ENCODE measurements at places on chromosomes 2 and 18.

DNA sequence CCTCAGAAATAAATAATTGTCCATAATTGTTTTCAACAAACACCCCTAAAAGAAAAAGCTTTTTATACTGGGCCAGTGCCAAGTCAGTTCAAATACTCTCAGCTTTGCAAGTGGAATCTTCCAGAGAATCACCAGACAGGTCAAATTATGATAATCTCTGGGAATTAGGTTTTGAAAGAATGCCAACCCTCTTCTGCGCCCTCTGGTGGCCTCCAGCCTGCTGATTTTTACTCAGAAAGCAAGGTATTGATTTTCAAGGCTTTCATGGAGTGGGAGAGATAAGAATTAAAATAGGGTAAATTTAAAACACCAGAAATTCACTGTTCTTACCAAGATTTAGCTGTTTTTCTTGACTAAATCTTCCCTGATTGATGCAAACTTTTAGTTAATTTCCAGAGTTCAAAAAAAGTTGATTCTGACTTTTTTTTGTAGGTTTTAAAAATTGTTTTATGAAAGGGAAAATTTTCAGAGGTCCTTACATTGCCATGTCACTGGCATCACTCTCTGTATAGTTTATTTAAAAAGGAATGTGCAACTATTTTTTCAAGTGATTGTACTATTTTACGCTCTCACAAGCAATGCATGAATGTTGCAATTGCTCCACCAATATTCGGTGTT is 282.9 kb upstream of the TNP1 start:
- DNase-seq: no peak

DNA sequence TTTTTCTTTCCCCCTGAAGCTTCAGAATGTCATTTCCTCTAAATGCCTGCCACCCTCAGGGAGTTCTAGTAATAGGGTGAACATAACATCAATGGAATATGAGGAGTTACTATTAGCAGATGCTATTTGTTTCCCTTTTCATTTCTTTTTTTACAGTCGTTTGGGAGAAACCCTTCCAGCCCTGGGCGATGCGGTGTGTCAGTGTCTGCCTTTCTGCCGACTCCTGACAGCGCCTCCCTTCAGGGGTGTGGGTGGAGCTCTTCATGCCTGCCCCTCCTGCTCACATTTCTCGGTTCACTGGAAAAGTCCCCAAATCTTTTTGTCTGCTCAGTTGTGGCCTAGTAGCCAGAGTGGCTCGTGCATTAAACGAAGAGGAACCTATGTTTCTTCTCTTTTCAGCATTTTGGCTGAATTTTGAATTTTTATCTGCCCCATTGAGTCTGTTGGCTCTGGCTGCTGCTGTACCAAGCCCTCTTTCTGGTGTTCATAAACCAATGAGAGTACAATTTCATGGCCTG is 72.3 kb downstream of the FMNL2 start:
- DNase-seq: no peak

DNA sequence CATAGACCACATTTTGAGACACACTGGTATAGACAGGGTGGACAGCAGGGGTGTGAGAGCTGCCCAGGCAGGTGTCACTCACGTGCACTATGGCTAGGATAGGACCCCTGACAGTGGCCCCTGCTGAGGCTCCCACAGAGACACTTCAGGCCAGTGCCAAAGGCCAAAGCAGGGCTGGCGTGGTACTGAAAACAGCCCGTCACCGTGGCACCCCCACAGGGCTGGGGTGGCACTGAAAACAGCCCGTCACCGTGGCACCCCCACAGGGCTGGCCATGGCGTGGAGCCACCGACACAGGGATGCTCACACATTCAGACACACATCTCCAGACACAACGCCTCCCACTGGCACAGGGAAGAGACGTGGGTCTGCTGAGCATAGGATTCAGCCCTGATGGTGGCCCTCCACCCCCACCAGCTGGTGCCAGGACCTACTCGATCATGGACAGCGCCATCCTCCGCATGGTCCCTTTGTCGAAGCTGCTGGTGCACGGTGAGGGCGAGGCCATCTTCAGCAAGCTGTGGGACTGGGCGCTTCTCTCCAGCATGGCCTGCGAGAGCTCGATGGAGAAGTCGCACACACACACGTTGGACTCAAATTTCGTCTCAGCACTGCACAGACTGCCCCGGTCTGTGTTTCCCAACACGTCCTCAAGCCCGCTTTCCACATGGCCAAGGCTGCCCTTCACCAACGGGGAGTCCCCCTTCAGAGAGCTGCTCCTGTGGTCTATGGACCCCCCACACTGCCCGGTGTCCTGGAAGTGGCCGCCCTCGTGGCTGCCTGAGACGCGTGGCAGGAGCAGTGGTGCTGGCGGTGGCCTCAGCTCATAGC is 34.1 kb downstream of the ANKMY1 start:
- no peak for DNase-seq

DNA sequence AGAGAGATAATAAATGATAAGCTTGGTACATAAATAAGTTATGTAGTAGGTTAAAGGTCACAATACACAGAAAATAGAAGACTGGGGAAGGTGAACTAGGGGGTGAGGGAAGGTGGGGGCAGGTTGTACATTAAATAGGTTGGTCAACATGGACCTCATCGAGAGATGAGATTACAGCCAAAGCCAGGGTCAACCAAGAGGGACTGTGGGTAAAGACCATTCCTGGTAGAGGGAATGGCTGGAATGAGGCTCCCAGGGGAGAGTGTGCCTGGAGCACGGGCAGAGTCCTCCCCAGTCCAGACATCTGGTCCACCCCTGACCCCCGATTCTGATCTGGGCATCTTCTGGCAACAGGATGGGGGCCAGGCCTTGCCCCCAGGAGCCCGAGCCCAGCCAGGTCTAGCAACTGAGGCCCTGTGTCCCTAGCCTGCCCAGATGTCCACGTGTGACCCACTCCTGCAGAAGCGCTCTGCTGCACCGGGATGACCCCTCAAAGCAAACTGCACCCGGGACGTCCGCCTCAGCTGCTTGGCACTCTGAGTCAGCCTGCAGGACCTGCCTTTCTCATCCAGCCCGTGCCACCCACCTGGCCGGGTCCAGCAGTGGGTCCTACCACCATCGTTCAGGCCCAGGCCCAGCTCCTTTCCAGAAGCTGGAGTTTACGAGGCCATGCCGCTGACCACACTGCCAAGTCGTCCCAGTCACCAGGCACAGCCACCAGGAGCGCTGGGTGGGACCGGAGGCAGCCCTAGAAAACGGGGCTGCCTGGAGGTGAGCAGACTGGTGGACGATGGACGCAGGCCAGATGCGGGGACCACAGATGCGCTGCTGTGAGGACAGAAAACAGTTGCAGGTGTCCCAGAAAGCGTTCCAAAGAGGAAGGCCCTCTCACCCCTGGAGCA is 56.2 kb upstream of the ID2 start:
- no peak for DNase-seq

DNA sequence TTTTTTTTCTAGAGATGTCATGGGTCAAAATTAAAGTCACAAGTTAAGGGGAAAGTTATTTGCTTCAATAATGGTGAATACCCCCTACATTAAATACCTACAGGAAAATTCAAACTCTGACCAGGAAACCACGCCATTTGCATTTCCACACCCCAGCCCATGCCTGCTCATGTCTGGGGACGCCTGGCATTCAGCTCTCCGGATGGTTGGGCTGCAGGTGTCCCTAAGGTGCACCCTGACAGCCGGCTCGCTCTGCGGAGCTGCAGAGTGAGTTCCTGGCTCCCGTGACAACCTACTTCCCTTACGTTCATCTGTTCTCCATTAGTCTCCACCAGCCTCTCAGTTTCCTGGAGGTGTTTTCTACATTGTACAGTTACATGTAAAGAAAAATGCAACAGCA is 122.7 kb upstream of the RIOK3 start:
- no peak for DNase-seq

- no peak for DNase-seq
These were observed 60.2 kb downstream of the MYT1L start for GRCh38 chr2:2270808-2271415.

GRCh38 chr2:95326433-95327140 is 29.4 kb downstream of the KCNIP3 start:
- DNase-seq: no peak

- DNase-seq: no peak
These were observed 166.1 kb downstream of the ANKRD30B start for GRCh38 chr18:14914121-14914520.

- DNase-seq: no peak
These were observed 27.1 kb downstream of the SH2D6 start for GRCh38 chr2:85445316-85446295.

DNA sequence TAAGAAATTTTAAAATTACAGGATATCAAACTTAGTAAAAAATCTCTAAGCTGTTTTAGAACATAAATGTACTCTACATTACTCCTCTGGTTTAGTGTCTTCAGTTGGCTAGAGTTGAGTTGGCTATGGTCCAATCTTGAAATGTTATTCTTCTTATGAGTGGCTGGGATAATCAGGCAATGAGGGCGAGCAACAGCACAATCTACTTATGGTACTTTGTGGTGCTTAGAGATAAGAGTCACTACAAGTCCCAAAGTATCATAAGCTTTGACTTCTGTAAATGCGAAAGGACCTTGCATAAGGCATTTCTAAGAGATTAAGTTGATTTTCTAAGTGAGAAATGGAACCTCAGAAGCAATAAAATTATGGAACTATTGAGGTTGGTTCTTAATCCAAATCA is 361.7 kb downstream of the GPD2 start:
- no peak for DNase-seq

- no peak for DNase-seq
These were observed 9.1 kb upstream of the LYPD6B start for GRCh38 chr2:149029307-149029965.

GRCh38 chr18:76263046-76264005 is 231.7 kb downstream of the ZNF516 start:
- DNase-seq: no peak

DNA sequence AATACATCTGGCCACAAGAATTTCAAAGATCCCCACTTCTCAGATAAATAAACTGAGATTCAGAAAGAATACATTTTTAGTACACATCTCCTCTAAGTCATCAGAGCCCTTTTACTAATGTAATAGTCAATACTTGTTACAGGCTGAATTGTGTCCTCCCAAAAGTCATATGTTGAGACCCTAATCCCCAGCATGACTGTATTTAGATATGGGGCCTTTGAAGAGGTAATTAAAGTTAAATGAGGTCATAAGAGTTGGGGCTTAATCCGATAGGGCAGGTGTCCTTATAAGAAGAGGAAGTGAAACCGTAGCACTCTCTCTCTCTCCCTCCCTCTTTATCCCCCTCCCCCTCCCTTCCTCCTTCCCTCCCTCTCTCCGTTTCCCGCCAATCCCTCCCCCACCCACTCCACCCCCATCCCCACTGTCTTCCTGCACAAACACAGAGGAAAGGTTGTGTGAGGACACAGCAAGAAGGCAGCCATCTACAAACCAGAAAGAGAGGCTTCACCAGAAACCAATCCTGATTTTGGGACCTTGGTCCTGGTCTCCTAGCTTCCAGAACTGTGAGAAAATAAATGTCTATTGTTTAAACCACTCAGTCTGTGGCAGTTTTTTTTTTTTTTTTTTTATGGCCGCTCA is 66.6 kb upstream of the ZNF397 start:
- DNase-seq: no peak

- no peak for DNase-seq
These were observed 12.6 kb downstream of the NT5DC4 start for GRCh38 chr2:112733456-112733855.

DNA sequence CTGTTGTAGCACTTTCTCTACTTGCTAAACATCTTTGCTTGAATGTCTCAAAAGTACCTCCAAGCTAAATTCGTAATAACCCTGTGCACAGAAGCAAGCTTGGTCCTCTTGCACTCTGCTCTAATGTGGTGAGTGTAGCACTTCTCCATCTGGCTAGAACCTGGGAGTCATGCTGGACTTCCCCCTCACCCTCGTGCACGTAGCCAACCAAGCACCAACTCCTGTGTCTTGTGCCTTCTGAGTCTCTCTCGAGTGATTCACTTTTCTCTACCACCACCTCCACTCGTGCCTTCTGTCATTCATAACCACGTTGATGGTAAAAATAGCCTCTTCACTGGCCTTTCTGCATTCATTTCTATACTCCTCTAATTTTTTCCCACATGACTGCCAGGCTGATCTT is 91.9 kb upstream of the KCNE4 start:
- no peak for DNase-seq

DNA sequence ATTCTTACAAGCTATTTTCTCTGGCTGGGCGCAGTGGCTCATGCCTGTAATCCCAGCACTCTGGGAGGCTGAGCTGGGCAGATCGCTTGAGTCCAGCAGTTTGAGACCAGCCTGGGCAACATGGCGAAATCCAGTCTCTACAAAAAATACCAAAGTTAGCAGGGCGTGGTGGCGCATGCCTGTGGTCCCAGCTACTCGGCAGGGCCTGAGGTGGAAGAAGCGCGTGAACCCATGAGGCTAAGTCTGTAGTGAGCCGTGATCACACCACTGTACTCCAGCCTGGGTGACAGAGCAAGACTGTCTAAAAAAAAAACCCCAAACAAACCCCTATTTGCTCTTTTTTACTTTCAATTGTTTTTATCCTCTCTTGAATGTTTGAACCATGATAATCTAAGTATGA is 37.0 kb downstream of the PPP4R1 start:
- DNase-seq: no peak

- no peak for DNase-seq
These were observed 264.7 kb downstream of the CCDC85A start for GRCh38 chr2:56448403-56449001.

DNA sequence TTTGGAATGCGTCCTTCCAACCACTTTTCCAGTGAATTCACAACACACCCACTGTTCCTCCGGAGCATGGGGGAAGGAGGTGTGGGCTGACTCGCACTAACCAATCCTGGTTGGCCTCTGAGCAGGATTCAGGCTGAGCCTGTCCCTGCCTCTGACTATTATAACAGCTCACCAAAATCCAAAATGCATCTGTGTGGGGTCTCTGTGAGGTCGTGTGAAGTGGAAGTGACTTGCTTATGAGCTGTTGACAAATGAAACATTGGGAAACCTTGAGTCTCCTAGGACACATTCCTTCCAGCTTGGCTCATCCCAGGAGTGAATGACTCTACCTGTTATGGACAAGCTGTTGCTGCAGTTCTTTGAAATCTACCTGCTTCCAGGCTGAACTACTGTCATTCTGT is 1.5 kb downstream of the CIDEA start:
- no peak for DNase-seq

GRCh38 chr2:149773006-149773405 is 185.4 kb upstream of the MMADHC start:
- no peak for DNase-seq

DNA sequence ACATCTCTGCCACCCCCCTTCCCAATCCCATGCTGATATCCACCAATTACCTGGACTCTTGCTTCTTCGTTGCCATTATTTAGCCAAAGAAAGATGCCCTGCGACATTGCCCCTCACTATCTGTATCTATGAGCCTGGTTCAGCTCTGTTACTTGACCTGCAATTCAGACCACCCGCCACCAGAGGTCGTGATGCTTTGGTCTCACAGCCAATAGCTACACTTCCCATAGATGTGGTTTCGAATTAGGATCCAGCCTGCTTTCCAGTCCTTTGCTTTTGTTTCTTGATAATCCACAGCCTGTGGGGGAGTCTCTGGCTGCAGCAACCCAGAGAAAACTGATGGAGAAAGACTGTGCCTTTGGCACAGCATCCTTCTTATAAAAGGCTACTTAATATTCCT is 239.4 kb downstream of the KLHL29 start:
- DNase-seq: no peak

GRCh38 chr18:25248755-25249154 is 103.2 kb downstream of the ZNF521 start:
- DNase-seq: no peak

- no peak for DNase-seq
These were observed 288.8 kb downstream of the RAD51AP2 start for GRCh38 chr2:17229414-17229813.

Data from CD4-positive, alpha-beta T cell treated with Interleukin-1 beta for 1 hour (primary cell).